ENCODE measurements at places on chromosomes 4 and X.

DNA sequence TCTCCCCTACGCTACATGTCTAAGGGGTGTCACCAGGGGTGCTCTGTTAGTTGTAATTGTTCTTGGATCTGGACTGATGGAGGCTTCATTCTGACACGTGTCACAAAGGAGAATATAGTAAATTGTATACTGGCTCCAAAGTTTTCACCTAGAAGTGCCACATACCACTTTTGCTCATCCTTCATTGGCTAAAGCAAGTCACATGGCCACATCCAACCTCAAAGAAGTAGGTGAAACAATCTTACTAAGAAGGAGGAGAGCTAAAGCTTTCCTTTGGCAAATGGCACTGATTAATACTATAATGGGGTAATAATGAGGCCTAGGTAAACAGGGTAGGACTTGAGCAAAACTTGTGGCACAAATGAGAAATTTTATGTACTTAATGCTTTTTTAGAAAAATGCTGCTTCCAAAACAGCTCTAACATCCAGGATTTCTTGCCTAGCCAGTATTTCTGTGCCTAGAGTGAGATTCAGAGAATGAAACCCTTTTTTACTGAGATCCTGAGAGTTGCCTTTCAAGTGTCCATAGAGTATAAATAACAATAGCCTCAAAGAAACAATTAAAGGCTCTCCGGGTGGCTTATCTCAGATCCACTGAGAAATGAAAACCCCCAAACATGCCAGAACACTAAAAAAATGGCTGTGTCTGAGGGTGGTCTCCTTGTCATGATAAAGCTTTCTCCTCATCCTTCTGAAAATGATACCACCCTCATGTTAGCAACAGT lies 34.7 kb downstream of the NHS start:
- no peak for DNase-seq

GRCh38 chrX:7647831-7648230 lies 195.1 kb upstream of the VCX start:
- no peak for DNase-seq

- DNase-seq, result no peak
Observed at GRCh38 chr4:89914609-89915550, 20.2 kb downstream of the MMRN1 start.

DNA sequence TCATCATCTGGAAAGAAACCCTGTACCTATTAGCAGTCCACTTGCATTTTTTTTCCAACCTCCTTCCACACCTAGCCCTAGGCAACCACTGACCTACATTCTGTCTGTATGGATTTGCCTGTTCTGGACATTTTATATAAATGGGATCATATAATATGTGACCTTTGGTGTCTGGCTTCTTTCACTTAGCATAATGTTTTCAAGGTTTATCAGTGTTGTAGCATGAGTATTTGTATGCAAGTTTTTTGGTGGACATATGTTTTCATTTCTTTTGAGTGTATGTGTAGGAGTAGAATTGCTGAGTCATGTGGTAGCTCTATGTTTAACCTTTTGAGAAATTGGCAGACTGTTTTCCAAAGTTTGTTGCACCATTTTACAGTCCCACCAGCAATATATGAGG lies 198.6 kb downstream of the CEP135 start:
- DNase-seq, result no peak
